Inflammatory macrophage (primary cell): ENCODE measurements at places on chromosomes 6 and 20.

GRCh38 chr6:23447731-23448130, 678.3 kb upstream of the NRSN1 start:
- no peak for DNase-seq

DNA sequence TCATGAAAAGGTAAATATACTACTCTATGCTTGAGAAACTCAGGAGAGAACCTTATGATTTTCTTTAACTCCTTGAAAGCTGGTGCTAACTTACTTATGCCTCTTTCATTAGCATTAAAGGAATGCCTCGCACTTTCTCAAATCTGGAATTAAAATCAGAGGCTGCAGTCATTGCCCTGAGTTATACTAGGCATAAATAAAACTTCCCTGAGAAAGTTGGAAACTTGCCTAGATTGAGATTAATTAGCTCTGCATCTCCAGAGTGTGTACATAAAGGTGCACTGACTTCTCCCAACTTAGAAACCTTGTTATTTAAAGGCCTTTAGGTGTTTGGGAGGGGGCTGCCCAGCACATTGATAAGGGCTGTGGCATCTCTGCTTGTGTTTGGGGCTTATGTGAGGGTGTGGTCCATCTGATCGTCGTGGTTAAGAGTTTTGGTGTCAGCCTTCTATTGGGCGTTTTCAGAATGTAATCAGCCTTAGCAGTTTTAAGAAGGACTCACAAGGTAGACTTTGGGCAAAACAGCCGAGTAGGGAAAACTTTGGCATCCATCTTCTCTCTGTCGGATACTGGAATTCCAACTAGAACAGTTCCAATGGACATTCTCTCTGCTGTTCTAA, 32.1 kb upstream of the CCN6 start:
- no peak for DNase-seq

- DNase-seq = no peak
Measured at GRCh38 chr6:108359901-108360882, 65.3 kb downstream of the AFG1L start.

- peak; percentile 66 for DNase-seq
Measured at GRCh38 chr6:90294989-90295853, 1.4 kb downstream of the BACH2 start.

GRCh38 chr6:1396952-1397868, 7.8 kb downstream of the FOXF2 start:
- peak; percentile 65 for DNase-seq

DNA sequence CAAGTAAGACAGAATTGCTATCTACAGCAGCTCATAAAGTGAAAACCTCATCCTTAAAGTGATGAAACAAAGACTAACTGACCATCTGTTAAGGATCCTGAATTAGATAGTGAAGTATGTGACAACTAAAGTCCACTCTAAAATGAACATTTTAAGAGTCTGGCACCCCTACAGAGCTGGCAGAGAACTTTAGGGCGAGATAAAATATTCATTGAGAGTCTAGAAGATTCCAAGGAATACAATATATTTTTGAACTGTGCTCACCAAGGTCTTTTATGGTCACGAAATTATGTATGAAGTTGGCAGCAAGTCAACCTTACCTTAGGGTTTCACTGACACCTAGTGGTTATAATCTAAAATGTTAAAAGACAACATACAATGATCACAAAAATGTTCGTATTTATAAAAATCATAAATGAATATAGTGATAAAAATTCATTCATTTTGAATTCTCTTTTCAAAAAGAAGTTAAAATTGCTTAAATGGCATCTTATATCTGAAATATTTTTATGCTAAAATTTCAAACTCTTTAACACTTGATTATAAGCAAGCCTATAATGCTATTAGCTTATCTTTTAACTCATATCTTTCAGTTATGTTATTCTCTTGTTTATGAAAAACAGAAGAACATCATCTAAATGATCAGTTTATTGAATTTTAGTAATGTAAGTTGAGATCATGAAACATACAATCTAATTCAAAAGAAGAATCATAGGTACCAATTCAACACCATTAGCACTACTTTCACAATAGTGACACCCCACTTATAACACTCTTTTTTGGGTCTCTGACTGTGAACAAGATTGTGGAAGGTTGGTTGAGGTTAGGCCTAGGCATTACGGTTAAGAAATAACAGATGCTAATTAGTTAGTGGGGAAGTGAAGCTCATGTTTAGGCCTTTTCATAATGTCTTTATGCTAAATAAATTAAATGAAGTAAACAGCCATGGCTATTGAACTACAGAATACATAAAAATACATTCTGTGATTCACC, 27.5 kb downstream of the RSPH3 start:
- DNase-seq = peak; percentile 34

GRCh38 chr6:29694637-29695036, 13.7 kb upstream of the ZFP57 start:
- DNase-seq = peak; percentile 13

GRCh38 chr6:42449917-42450476, 1.7 kb downstream of the TRERF1 start:
- no peak for DNase-seq

GRCh38 chr6:155419161-155419560, 36.5 kb downstream of the NOX3 start:
- DNase-seq = no peak

GRCh38 chr20:5592165-5592564, 158.0 kb upstream of the SHLD1 start:
- no peak for DNase-seq

- DNase-seq = no peak
Measured at GRCh38 chr6:13290335-13290734, 38.0 kb downstream of the TBC1D7 start.

DNA sequence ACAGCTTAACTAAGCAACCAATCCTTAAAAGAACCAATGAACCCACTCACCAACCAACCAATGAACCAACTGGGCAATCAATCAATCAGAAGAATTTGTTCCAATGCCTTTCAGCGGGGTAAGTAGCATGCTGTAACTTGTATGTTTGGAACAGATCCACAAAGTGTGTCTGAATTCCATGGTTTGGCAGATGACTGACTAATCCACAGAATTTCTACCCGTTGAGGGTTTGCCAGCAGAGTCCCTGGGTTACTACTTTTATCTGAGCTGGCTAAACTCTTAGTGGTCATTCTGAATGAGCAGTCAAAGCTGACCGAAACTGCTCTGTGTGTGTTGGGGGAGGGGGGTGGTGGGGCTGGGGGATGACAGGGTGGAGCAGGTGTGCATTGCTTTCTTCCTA, 125.0 kb upstream of the JAG1 start:
- DNase-seq = no peak

DNA sequence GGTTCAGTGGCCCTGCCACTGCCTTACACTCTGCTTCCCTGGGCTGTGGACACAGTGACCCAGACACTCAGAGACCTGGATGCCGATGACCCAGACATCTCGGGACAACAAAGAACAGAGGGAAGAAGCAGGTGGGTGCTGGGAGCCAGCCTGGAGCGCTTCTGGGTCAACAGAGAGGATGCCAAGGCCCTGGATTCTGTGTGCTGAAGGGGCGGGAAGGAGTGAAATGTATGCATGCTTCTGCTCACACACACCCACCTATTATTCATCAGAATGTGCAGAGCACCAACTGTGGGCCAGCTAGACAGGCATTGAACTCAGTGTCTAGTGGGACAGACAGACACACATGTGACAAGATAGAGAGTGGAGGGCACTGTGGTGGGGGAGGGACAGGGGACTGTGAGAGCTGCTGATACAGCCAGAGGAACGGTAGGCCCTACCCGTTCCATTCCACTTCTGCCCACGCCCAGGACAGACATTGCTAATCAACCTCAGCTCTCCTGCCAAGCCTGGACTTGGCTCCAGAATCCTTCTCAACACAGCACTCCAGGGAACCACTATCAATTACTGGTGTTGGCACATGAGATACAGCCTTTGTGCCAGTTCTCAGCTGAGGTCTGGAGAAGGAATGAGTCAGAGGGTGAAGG, 20.2 kb downstream of the KCNK15 start:
- DNase-seq = no peak

GRCh38 chr20:32537657-32538525, 47.2 kb downstream of the NOL4L start:
- DNase-seq = no peak

- DNase-seq = no peak
Measured at GRCh38 chr6:2220154-2220553, 25.3 kb downstream of the GMDS start.

GRCh38 chr20:42484335-42484734, 705.4 kb downstream of the PTPRT start:
- DNase-seq = no peak

DNA sequence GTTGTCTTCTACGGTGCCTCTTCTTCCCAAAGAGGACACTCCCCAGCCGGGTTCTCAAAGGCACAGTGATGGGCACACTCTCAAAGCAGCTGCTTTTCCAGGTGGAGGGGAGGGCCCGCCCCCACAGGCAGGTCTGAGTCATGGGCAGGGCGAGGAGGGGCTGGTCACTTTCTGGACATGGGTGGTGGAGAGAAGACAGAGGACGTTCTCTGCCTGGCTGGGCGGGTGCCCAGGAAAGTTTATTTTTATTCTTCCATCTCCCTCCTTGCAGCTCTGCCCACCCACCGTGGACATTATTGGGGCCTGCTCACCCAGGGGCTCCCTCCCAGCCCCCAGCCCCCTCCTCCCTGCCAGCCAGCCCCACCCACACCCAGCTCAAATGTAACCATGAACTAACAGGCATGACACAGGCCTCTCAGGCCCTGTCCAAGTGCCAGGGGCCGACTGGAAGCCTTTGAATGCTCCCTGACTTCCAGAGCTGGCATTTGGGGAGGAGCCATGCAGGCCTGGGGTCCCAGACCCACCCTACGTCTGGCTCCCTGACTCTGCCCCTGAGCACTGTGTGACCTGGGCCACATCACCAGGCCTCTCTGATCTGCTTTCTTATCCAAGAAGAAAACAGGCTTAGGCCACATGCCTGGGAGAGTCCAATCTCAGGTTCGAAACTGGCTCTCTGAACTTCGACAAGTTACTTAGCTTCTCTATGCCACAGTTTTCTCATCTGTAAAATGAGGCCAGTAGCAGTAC, 8.0 kb downstream of the TGM2 start:
- DNase-seq = no peak

- DNase-seq = peak; percentile 39
Measured at GRCh38 chr6:112311950-112312547, 35.1 kb upstream of the RFPL4B start.

- no peak for DNase-seq
Measured at GRCh38 chr6:33817489-33817888, 13.7 kb upstream of the MLN start.
